ENCODE measurements at places on chromosomes 7 and 10. TPM values are rescaled to one million over a fixed set of nuclear protein-coding genes. Genes with fewer than 3 reads are reported as not detected.

Gene OR2A12
- total RNA-seq = not detected

Gene CDHR3
- total RNA-seq = 12.0 TPM

Gene ASAH2
- 7.3 TPM for total RNA-seq

Gene PHYHIPL
- total RNA-seq = 48.1 TPM

Gene VIPR2
- total RNA-seq = not detected

Gene SPDYE6
- total RNA-seq = not detected

Gene HSPA12A
- 22.9 TPM for total RNA-seq

Gene VAX1
- not detected for total RNA-seq

Gene AGR2
- total RNA-seq = 343 TPM

Gene ZC3HAV1L
- total RNA-seq = 24.6 TPM

Gene IL15RA
- 0.66 TPM for total RNA-seq

Gene CPA2
- 27.6 TPM for total RNA-seq

Gene PDE6C
- total RNA-seq = not detected

Gene ZPBP
- total RNA-seq = not detected

Gene HTRA1
- 0.70 TPM for total RNA-seq

Gene SLC26A3
- total RNA-seq = 0.79 TPM

Gene ARID5B
- total RNA-seq = 169 TPM

Gene CACNB2
- 0.98 TPM for total RNA-seq

Gene STAG3
- 1.3 TPM for total RNA-seq

Gene NPY4R2
- total RNA-seq = 0.41 TPM

Gene GLCCI1
- total RNA-seq = 18.8 TPM

Gene ZNF239
- total RNA-seq = 15.2 TPM

Gene TRIM50
- total RNA-seq = not detected

Gene NKX2-3
- 0.43 TPM for total RNA-seq

Gene CALN1
- total RNA-seq = not detected

Gene CTNNA3
- 0.20 TPM for total RNA-seq

Gene ACADSB
- 23.5 TPM for total RNA-seq

Gene FERD3L
- not detected for total RNA-seq

Gene PRKCQ
- 1.5 TPM for total RNA-seq

Gene NPY4R
- 0.56 TPM for total RNA-seq

Gene AGMO
- 0.16 TPM for total RNA-seq

Gene DNAH11
- 2.0 TPM for total RNA-seq

Gene FAM25C
- not detected for total RNA-seq

Gene NPTX2
- not detected for total RNA-seq

Gene PALS2
- total RNA-seq = 38.5 TPM

Gene UNC5B
- 22.4 TPM for total RNA-seq

Gene RASSF4
- total RNA-seq = 55.6 TPM

Gene PARP12
- 23.7 TPM for total RNA-seq

Gene PTER
- 27.4 TPM for total RNA-seq

Gene PIP4K2A
- 26.9 TPM for total RNA-seq

Gene MYL10
- total RNA-seq = not detected

Gene PLA2G12B
- total RNA-seq = 17.8 TPM

Gene HOXA7
- 19.7 TPM for total RNA-seq

Gene CHST3
- 46.0 TPM for total RNA-seq

Gene GRK5
- 8.9 TPM for total RNA-seq

Gene ARL5B
- 61.7 TPM for total RNA-seq

Gene COL28A1
- 7.3 TPM for total RNA-seq

Gene ASB10
- total RNA-seq = not detected

Gene HMX3
- not detected for total RNA-seq

Gene H2BK1
- total RNA-seq = not detected

Gene IQUB
- total RNA-seq = 0.35 TPM

Gene SRPK2
- 44.7 TPM for total RNA-seq

Gene BRI3
- total RNA-seq = 224 TPM

Gene SUFU
- 10.6 TPM for total RNA-seq

Gene RGR
- total RNA-seq = not detected

Gene CCDC172
- not detected for total RNA-seq

Gene MMP21
- not detected for total RNA-seq

Gene PTPRZ1
- total RNA-seq = not detected

Gene C1QL3
- not detected for total RNA-seq
